Astrocyte of the spinal cord (primary cell): ENCODE measurements at places on chromosomes 2 and 18.

DNA sequence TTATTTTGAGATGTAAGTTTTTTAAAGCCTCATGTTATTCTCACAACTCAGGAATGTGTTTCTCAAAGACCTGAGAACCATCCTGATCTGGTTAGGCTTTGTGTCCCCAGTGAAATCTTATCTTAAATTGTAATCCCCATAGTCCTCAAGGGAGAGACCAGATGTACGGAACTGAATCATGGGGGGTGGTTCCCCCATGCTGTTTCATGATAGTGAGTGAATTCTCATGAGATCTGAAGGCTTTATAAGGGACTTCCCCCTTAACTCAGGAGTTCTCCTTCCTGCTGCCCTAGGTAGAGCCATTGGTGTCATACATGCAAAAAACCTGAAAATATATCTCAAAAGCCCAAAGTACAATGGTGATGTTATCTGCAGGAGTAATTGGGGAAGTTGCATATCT lies 836.7 kb downstream of the CBLN2 start:
- DNase-seq = no peak

GRCh38 chr2:239735131-239735828 lies 289.9 kb downstream of the NDUFA10 start:
- DNase-seq = no peak

DNA sequence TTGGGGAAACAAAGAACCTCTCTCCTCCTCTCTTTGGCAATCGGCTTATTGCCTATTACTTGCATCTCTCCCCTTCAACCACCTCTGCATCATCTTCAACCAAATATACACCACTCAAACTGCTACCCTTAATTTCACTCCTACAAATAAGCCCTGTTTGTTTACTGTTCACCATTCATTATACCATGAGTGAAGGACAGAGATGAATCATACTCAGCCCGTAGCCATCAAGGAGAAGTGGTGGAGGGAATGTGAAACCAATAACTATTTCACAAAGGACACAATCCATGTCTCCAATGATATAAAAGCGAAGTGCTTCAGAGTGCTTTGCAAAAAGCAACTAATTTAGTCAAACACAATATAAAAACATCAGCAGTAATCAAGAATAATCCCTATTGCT lies 76.8 kb downstream of the CACNB4 start:
- DNase-seq = no peak

GRCh38 chr2:236866542-236867340 lies 218.9 kb upstream of the COPS8 start:
- DNase-seq = no peak

DNA sequence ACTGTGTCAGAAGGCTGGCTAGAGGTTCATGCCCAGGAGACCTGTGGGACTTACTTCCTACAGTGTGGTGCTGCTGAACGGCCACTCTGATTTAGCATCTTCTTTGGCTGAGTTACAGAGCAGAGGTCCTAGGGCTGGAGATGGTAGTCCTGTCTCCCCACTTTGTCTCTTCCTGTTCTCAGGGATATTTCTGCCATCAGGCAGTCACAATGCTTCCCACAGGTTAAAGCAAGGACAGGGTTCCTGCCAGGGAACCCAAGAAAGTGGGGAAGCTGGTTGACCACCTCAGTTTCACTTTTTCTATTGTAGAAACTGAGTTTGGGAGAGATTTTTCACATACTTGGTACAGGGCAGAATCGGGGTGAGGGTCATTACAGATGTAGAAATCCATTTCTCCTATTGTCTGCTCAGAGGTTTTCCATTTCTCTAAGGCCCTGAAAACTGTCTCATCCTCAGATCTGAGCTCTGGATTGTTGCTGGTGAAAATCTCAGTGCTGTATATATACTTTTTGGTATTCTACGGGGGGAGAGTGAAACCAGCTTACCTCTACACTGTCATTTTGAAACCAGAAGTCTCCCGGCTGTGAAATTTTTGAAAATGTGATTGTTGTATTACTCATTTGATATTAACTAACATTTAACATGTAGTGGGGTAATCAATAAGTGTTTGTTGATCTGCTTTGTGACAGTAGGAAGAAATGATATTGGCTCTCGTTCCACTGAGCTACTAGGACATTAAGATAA lies 37.0 kb upstream of the MEP1B start:
- DNase-seq = no peak

DNA sequence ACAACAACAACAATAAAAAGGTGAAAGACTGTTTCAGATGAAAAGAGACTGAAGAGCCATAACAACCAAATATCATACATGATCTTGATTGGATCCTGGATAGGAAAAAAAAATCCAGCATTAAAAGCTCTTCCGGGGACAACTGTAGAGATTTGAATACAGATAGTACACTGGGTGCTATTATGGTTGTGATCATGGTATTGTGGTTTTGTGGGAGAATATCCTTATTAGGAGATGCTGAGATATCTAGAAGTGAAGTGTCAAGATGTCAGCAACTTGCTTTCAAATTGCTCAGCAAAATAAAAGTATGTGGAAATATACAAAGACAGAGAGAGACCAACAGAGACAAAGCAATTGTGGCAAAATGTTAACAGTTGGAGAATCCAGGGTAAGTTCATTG lies 15.5 kb upstream of the SPATA3 start:
- no peak for DNase-seq
